Activated naive CD8-positive, alpha-beta T cell treated with anti-CD3 and anti-CD28 coated beads, Interleukin-2, amount 10 ng/mL, durations not matched to agents 7 days and 5 days (primary cell): ENCODE measurements at places on chromosomes 16 and 17. TPM values are rescaled to one million over a fixed set of nuclear protein-coding genes. Genes with fewer than 3 reads are reported as not detected.

The NCOR1 gene
- total RNA-seq, result 161 TPM

The CCL5 gene
- total RNA-seq, result 782 TPM

The CDRT15L2 gene
- total RNA-seq, result not detected

The TEKT1 gene
- not detected for total RNA-seq

The ZNF319 gene
- total RNA-seq, result 21.8 TPM

The MPP3 gene
- 0.11 TPM for total RNA-seq

The TUBG2 gene
- 17.0 TPM for total RNA-seq

The PNPO gene
- total RNA-seq, result 32.8 TPM

The EPX gene
- total RNA-seq, result not detected

DNA sequence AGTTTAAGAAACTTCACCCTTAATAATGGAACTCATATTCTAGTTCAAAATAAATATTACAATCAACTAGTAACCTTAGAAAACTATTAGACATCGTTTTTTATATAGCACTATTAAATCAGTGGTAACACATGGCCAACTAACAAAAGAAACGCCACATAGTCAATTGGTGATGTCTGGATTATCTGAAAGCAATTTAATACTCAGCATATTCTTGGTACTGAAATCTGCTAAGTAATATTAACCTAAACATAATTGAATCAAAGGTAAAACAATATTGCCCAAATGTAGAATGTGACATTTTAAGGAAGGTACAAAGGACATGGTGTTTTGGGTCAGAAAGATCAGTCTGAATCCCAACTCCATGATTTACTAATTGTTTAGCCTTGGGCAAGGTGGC is 11.1 kb upstream of the RSL1D1 start:
- DNase-seq, result no peak

GRCh38 chr17:13636951-13637350 is 35.2 kb upstream of the HS3ST3A1 start:
- no peak for DNase-seq

DNA sequence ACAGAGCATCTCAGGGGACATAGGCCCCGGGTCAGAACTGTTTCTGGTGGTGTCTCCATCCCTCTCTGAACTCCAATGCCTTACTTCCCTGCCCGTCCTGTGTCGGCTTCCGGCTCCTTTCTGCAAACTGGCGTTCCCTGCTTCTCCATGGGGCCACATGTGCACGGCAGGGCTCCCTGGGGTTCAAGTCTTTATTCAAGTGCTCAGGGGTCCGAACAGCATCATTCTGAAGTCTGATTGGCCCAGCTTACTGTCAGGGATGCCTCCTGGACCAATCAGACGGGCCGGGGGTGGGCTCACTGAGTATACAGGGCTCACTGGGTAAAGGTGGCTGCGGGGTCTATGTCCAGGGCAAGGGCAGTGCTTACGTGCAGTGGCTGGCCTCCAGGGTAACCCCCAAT is 17.1 kb downstream of the C16orf82 start:
- DNase-seq, result no peak

DNA sequence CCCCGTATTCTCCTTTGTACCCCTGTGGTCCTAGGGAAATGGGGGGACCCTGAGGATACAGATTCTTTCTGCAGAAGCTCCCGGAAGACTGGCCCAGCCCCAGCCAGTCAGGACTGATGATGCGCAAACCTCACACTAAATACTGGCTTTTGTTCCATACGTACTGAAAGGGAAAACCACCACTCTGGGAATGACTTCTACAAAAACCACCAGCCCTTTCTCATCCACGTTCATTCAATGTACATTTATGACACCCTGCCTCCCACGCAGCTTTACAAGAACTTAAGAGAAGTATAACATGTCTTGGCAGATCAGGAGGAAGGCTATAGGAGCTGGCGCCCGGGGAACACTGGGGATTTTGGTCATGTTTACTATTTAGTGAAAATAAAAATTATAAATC is 70.6 kb downstream of the MARCHF10 start:
- DNase-seq, result no peak

DNA sequence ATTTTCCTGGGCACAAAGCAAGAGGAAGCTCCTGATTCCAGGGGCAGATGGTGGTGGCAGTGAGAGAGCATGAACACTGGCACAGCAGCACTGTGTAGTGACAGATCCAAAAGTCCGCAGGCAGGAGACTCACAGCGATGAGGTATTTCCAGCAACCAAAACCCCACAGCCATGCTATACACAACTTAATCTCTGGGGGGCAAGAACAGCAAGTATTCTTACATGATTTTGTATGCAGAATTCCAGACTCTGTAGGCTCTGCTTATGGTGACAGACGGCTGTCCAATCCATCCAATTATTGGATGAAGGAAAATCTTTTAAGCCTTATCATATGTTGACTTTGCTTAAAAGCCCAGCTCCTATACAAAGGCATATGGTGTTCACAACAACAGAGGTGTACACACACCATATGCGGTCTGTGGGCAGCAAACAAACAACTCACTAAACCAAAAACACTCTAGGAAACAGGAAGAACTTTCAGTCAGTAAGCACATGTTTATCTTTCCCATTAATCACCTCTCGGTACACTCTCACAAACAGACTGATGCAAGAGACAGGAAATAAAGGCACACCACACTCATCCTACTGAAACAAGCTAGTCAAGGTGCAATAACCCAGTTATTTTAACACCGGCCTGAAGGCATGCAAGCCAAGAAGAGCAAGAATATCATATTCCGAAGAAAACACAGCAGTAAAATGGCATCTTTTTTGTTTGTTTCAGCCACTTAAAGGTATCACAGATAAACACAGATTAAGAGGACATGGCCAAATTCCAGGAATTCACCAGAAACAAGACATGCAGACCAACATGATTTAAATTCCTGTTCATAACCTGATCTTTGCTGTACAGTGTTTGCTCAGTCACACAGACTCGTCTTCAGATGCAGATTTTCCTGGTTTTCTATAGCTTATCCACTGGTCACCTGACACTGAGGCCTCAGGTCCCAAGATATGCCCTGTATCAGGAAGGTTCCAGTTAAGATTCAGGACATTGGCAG is 47.8 kb downstream of the ERN1 start:
- no peak for DNase-seq

DNA sequence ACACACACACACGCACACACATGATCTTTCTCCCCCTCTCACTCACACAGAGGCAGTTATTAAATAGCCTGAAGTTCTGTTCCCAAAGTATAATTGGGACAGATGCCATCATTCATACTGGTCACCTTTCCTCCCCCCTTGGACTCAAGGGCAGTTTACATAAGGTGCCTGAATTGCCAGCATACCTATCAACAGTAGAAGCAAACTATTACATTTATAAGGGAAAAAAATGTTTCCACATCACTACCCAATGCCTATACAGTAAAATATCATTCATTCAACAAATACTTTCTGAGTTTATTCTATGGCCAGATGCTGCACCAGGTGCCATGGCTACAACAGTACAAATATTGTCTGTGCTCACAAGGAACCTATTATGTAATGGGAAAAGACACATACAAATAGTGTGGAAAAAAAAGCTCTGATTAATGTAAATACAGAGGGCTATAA is 6.3 kb downstream of the CNTD1 start:
- no peak for DNase-seq

GRCh38 chr17:81716674-81716996 is 4.6 kb downstream of the SLC25A10 start:
- no peak for DNase-seq

DNA sequence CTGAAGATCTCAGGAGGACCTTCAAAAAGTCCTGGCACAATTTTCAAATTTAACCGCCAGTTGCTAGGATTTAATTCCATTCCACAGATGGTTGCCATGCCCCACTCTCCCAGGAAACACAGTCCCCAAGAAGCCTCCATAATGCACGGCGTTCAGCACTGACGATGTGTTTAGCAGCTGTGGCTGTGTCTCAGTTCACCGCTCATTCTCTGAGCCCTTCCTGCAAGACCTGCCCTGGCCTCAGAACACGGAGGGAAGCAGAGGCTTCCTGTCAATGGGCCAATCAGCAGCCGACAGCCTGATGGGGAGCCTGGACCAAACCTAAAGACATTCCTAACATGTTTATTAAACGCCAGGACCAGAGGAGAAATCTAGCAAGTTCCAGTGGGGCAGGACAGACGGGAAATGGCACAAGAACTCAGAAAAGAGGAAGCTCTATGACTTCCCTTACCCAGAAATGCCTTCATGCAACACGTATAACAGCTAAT is 4.9 kb downstream of the MYLK3 start:
- no peak for DNase-seq

- DNase-seq, result no peak
Measured at GRCh38 chr17:38669520-38669919, 5.2 kb downstream of the EPOP start.

DNA sequence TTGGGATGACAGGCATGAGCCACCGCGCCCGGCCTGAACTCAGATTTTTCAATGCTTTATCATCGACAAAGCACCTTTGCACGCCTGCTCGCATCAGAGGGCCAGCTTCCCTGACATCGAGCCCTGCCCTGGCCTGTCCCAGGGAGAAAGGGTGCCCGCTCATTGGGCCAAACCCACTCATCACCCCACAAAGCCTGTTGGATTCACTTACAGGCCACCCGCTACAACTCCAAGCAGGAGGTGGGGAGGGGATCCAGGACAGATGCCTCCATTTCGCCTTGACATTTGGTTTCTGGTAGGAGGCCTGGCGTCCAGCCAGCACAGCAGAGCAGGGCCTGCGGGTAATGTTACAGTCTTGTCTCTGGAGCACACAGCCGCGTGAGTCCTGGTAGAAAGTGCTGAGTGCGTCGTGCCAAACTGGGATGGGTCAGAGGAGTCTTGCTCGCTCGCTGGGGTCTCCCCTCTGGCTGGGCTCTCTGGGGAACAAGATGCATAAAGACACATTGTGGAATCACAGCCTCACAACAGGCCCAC is 19.8 kb downstream of the SMTNL2 start:
- DNase-seq, result no peak

GRCh38 chr17:550463-551180 is 164.0 kb downstream of the VPS53 start:
- DNase-seq, result no peak

DNA sequence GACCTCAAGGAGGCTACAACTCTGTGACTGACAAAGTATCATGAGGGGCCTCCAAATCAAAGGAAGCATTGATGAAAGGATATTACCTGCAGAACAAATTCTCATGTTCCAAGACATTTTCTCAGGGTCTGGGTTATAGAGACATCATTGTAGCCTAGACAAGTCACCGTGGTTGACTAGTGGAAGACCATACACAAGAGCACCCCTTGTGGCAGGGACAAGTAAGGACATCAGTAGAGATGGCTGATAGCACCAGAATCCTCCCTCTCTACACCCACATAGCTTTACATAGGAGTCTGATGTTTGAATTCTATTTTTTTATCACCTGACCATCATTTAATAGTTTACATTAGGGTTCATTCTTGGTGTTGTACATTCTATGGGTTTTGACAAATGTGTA is 32.5 kb upstream of the CDH8 start:
- no peak for DNase-seq

DNA sequence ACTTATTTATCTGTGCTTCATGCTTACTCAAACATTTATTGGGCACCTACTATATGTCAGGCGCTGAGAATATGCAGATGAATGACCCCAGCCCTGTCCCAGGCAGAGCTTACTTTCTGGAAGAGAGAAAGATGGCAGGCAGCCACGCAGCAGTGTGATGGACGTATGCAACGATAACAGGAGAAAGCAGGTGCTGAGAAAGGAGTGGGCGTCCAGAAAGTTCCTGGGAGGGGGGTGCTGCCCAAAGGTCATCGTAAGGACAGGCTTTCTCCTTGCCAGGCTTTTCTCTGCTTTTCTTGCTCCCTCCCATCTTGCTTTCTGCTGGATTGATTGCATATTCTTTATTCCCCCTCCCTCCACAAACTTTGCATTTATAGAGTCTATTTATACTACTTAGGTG is 124.5 kb downstream of the GAS7 start:
- no peak for DNase-seq

GRCh38 chr17:69560987-69561441 is 146.5 kb downstream of the MAP2K6 start:
- no peak for DNase-seq

GRCh38 chr17:56144223-56144622 is 9.1 kb upstream of the ANKFN1 start:
- no peak for DNase-seq
